ENCODE measurements at places on chromosomes 7 and 10. TPM values are rescaled to one million over a fixed set of nuclear protein-coding genes. Genes with fewer than 3 reads are reported as not detected.
A peak's percentile ranks its signal among the peaks of the same experiment; 100 is the strongest.

- no peak for DNase-seq
These were observed 7.6 kb downstream of the CALD1 start for GRCh38 chr7:134787064-134787463.

- no peak for DNase-seq
These were observed 52.7 kb upstream of the DKK1 start for GRCh38 chr10:52261362-52261761.

DNA sequence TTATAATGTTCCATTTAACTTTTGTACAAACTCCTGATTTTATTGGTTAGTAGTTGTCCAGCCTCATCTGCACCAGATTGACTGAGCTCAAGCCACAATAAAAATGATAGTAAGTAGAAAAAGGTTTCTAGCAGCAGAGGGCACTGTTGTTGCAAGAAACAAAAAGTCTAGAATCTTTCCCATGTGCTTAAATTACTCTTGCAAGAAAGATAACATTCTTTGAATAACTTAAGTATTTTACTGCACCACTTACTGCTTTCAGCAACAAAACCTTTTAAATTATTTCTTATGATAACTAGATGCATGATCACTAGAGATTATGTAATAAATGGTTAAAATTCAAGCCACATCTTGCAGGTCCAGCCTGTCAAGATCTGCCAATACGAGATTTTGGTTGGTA lies 27.0 kb downstream of the LMOD2 start:
- peak; percentile 52 for DNase-seq

DNA sequence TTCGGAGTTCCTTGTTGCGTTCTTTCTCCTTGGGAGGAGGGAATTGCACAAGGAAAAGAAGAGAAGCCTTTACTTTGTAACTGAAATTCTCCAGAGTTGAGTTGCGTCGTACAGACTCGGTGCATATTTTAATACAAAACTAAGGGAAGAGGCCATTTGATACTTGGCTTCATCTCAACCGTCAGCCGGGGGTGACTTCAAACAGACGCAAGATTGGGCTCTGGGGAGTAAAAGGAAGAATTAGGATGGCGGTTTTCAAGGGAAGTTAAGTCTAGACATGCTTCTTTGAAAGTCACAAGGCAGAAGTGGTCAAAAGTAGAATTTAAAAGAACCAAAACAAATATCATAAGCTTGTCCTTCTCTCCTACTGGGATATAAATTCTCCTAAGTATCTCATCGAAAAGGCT lies 1.6 kb downstream of the PRR15 start:
- DNase-seq = no peak

DNA sequence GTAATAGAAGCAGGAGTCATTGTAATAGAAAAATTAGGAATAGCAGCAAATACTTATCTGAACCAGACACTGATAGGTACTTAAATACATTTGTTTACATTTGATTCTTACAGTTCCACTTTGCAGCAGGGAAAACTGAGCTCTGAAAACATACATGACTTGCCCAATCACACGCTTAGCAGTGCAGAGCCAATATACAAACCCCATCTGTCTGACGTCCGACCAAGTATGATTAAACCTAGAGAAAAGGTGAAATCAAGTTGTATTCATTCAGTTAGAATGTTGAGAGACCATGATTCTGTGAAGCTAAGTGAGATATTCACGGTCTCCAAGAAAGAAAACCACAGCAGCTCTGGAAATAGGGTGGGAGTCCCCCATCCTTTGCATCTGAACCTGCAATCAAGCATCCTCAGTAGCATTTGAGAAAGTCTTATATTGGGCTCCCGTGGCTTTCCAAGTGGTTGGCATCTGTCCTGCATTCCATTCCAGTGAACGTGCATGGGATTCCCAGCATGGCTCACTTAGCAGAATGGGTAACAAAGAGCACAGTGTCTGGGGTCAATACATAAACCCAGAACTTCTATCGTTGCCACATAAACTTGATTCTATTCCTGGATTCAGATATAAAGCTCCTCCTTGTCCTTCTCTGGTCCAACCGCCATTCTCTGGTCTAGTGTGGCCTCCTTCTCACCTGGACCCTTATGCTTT lies 148.7 kb upstream of the RSU1 start:
- DNase-seq = peak; percentile 55

DNA sequence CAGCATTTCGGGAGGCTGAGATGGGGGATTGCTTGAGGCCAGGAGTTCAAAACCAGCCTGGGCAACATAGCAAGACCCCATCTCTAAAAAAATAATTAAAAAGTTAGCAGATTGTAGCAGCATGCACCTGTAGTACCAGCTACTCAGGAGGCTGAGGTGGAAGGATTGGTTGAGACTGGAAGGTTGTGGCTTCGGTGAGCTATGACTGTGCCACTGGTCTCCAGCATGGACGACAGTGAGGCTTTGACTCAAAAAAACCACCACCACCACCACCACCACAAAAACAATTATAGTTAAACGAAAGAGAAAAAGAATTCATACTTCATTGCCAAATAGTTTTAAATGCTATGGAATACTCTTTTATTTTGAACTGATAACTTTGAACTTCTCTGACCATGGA lies 63.4 kb downstream of the VTI1A start:
- DNase-seq = no peak

- peak; percentile 47 for DNase-seq
These were observed 81.8 kb downstream of the COL13A1 start for GRCh38 chr10:69883310-69884023.

Gene LIPN
- not detected for total RNA-seq

Gene RAB18
- 114 TPM for total RNA-seq

Measured in HepG2 (cell line).